ENCODE measurements at places on chromosomes 3 and 15. TPM values are rescaled to one million over a fixed set of nuclear protein-coding genes. Genes with fewer than 3 reads are reported as not detected.

GATA2 gene
- 37.9 TPM for total RNA-seq

IL5RA gene
- total RNA-seq: not detected

PTH1R gene
- 6.2 TPM for total RNA-seq

IQCF5 gene
- not detected for total RNA-seq

LRRN1 gene
- total RNA-seq: 2.8 TPM

FGF12 gene
- total RNA-seq: 19.1 TPM

CHRNB4 gene
- not detected for total RNA-seq

SRGAP3 gene
- total RNA-seq: 12.0 TPM

FAM81A gene
- total RNA-seq: 0.23 TPM

All from endothelial cell (in vitro differentiated cells).